Activated CD8-positive, alpha-beta memory T cell treated with anti-CD3 and anti-CD28 coated beads, Interleukin-2, amount 10 ng/mL, durations not matched to agents 7 days and 5 days (primary cell): ENCODE measurements at places on chromosomes 2 and 18.

DNA sequence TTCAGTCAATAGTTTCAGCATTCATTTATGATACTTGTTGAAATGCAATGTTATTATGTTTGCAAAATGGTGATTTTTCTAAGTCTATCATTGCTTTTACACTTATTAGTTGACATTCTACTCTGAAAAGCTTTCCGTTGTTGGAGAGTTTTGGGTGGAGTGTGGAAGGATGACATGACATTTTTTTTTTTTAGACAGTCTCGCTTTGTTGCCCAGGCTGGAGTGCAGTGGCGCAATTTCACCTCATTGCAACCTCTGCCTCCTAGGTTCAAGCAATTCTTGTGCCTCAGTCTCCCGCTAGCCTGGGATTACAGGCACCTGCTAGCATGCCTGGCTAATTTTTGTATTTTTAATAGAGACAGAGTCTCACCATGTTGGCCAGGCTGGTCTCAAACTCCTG lies 29.8 kb downstream of the PIKFYVE start:
- no peak for DNase-seq
- no peaks in the 10 kb centered on the region for H3K27me3 ChIP-seq
- H3K27ac ChIP-seq, result no peak overlapping the region
- H3K4me3 ChIP-seq, result no peak overlapping the region
- peaks cover 56% of the 10 kb centered on the region for H3K36me3 ChIP-seq

DNA sequence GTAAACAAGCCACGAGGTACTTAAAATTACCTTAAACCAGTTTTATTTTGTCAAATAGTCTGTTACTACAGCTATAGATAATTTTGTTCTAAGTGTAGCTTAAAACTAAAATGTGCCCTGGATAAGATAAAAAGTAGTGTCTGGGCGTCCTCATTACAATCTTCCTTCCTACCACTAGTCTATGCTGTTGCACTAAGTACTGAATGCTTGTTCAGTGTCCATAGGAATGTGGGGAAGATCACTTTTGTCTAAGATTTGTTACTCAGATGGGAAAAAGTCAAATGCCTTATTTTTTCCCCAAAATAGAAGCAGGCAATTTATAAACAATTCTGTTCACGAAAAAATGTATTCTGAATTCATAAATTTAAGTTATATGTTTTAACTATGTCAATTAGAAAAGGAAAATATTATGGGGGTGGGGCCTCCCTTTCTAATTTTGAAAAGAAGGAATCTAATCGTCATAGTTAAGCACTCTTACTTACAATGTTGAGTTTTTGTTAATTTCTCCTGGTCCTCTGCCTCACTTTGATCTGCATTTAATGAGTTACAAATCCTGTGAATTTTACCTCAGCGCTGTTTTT lies 140.4 kb upstream of the VRK2 start:
- H3K36me3 ChIP-seq, result peaks cover 11% of the 10 kb centered on the region
- no peak overlapping the region for H3K27ac ChIP-seq
- peaks cover 24% of the 10 kb centered on the region for H3K4me1 ChIP-seq
- DNase-seq, result no peak
- H3K27me3 ChIP-seq, result no peaks in the 10 kb centered on the region
- H3K4me3 ChIP-seq, result no peak overlapping the region

GRCh38 chr2:2849464-2850217 lies 518.6 kb upstream of the MYT1L start:
- DNase-seq, result no peak
- H3K4me3 ChIP-seq, result no peak overlapping the region
- no peak overlapping the region for H3K27ac ChIP-seq

GRCh38 chr18:14937271-14937670 lies 189.3 kb downstream of the ANKRD30B start:
- no peaks in the 10 kb centered on the region for H3K4me1 ChIP-seq
- no peak overlapping the region for H3K27ac ChIP-seq
- no peak for DNase-seq
- H3K27me3 ChIP-seq, result no peaks in the 10 kb centered on the region
- H3K36me3 ChIP-seq, result no peaks in the 10 kb centered on the region

- H3K36me3 ChIP-seq, result no peaks in the 10 kb centered on the region
- no peaks in the 10 kb centered on the region for H3K4me1 ChIP-seq
- H3K4me3 ChIP-seq, result no peak overlapping the region
- no peak for DNase-seq
- H3K27me3 ChIP-seq, result peaks cover 3% of the 10 kb centered on the region
Observed at GRCh38 chr18:70331456-70332097, 42.7 kb downstream of the SOCS6 start.

GRCh38 chr2:180892091-180892490 lies 88.3 kb upstream of the UBE2E3 start:
- no peak for DNase-seq
- H3K36me3 ChIP-seq, result no peaks in the 10 kb centered on the region
- peaks cover 10% of the 10 kb centered on the region for H3K27me3 ChIP-seq
- H3K27ac ChIP-seq, result no peak overlapping the region

GRCh38 chr18:23114171-23114881 lies 21.0 kb upstream of the CABLES1 start:
- no peak overlapping the region for H3K27ac ChIP-seq
- DNase-seq, result no peak
- no peaks in the 10 kb centered on the region for H3K4me1 ChIP-seq
- H3K36me3 ChIP-seq, result no peaks in the 10 kb centered on the region
- H3K27me3 ChIP-seq, result peaks cover 15% of the 10 kb centered on the region
- no peak overlapping the region for H3K4me3 ChIP-seq

DNA sequence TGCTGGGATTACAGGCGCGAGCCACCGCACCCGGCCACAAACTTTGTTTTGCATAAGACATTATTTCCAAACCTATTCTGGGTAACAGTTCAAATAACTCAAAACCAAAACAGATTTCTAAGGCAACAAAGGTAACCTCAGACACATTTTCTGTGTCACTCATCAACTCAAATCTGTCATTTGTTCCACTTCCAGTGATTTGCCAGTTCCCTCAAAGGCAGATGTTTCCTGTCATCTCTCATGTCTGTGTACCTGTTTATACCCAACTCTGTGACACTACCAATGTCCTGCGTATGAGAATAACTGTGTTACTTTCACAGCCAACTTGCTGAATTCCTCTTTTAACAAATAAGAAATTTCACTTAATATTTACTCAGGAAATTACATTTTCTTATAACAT lies 54.4 kb downstream of the SCN3A start:
- no peaks in the 10 kb centered on the region for H3K27me3 ChIP-seq
- H3K4me3 ChIP-seq, result no peak overlapping the region
- H3K27ac ChIP-seq, result no peak overlapping the region
- no peaks in the 10 kb centered on the region for H3K36me3 ChIP-seq

- no peaks in the 10 kb centered on the region for H3K27me3 ChIP-seq
- no peak overlapping the region for H3K4me3 ChIP-seq
- peaks cover 55% of the 10 kb centered on the region for H3K36me3 ChIP-seq
- peaks cover 3% of the 10 kb centered on the region for H3K4me1 ChIP-seq
Observed at GRCh38 chr18:13735681-13736080, 9.2 kb downstream of the RNMT start.

GRCh38 chr2:46460241-46460921 lies 19.0 kb upstream of the TMEM247 start:
- H3K36me3 ChIP-seq, result no peaks in the 10 kb centered on the region
- H3K4me3 ChIP-seq, result no peak overlapping the region
- DNase-seq, result no peak

DNA sequence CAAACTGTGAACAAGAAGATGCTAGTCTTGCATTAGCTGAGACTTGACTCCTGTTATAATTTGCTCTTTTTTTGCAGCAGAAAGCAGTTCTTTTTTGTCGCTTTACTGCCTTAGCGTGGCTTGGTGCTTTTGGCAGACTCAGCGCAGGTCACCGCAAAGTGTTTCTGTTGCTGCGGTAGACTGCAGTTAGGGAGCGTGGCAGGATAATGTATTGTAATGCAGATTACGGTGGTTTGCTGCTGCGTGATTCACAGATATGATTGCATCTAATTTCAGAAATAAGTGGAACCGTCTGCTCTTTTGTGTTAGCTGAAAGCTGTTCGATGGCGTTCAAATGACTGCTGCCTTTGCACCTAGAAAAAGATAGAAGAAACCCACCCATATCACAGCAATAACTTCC lies 131.6 kb upstream of the SATB2 start:
- DNase-seq, result no peak
- H3K4me3 ChIP-seq, result no peak overlapping the region
- no peak overlapping the region for H3K27ac ChIP-seq
- H3K4me1 ChIP-seq, result no peaks in the 10 kb centered on the region

- no peak overlapping the region for H3K27ac ChIP-seq
- no peaks in the 10 kb centered on the region for H3K27me3 ChIP-seq
- no peak overlapping the region for H3K4me3 ChIP-seq
- no peak for DNase-seq
- H3K4me1 ChIP-seq, result no peaks in the 10 kb centered on the region
- no peaks in the 10 kb centered on the region for H3K36me3 ChIP-seq
Observed at GRCh38 chr18:8799596-8800441, 94.5 kb downstream of the MTCL1 start.

GRCh38 chr2:166081131-166081632 lies 46.6 kb downstream of the SCN1A start:
- no peaks in the 10 kb centered on the region for H3K4me1 ChIP-seq
- no peak overlapping the region for H3K27ac ChIP-seq
- no peak overlapping the region for H3K4me3 ChIP-seq
- H3K36me3 ChIP-seq, result no peaks in the 10 kb centered on the region
- DNase-seq, result no peak

GRCh38 chr2:46747297-46747818 lies 168.2 kb downstream of the MCFD2 start:
- H3K27ac ChIP-seq, result peak overlapping the region; percentile 5
- H3K27me3 ChIP-seq, result no peaks in the 10 kb centered on the region
- H3K4me1 ChIP-seq, result peaks cover 24% of the 10 kb centered on the region
- no peak for DNase-seq
- no peak overlapping the region for H3K4me3 ChIP-seq
- peaks cover 8% of the 10 kb centered on the region for H3K36me3 ChIP-seq

GRCh38 chr2:119333360-119333759 lies 33.3 kb downstream of the C2orf76 start:
- no peak overlapping the region for H3K4me3 ChIP-seq
- DNase-seq, result no peak
- peaks cover 3% of the 10 kb centered on the region for H3K4me1 ChIP-seq
- no peak overlapping the region for H3K27ac ChIP-seq

DNA sequence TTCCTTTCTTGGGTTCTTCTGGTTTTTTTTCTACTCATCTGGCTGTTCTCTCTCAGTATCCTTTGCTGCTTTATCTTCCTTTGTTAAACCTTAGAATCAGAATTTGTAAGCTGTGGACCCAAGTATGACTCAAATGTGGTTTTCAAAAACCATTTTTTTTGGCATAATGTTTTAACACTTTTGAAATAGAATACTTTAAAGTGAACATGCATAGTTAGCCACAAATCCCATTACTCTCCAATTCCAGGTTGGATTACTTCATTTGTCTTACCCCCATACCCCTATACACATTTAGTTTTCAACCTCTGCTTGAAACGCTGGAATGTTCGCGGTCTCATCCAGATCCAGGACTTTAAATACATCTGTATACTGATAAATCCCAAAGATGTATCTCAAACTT lies 29.1 kb downstream of the ALMS1 start:
- H3K27ac ChIP-seq, result no peak overlapping the region
- H3K27me3 ChIP-seq, result no peaks in the 10 kb centered on the region
- no peak for DNase-seq
- no peak overlapping the region for H3K4me3 ChIP-seq
- peaks cover 4% of the 10 kb centered on the region for H3K36me3 ChIP-seq
